Stimulated activated naive CD4-positive, alpha-beta T cell (primary cell): ENCODE measurements at places on chromosomes 16 and 17.

DNA sequence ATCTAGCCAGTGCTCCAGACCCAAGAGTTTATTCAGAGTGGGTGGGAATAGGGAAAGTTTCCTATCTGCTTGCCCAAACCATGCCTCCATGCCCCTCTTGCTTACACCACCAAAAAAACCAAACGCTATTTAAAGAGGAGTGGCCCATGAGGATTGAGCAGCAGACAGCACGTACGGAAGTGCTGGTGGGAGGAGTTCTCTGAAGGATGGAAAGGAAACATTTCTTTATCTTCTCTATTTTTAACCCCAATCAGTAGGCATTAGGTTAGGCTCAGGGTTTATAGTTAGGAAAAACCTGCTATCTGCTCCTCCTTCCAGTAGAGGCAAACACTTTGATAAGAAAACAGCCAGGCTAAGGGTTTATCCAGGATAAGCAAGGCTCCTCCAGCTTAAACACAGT, 235.3 kb downstream of the ZFHX3 start:
- no peak for DNase-seq

DNA sequence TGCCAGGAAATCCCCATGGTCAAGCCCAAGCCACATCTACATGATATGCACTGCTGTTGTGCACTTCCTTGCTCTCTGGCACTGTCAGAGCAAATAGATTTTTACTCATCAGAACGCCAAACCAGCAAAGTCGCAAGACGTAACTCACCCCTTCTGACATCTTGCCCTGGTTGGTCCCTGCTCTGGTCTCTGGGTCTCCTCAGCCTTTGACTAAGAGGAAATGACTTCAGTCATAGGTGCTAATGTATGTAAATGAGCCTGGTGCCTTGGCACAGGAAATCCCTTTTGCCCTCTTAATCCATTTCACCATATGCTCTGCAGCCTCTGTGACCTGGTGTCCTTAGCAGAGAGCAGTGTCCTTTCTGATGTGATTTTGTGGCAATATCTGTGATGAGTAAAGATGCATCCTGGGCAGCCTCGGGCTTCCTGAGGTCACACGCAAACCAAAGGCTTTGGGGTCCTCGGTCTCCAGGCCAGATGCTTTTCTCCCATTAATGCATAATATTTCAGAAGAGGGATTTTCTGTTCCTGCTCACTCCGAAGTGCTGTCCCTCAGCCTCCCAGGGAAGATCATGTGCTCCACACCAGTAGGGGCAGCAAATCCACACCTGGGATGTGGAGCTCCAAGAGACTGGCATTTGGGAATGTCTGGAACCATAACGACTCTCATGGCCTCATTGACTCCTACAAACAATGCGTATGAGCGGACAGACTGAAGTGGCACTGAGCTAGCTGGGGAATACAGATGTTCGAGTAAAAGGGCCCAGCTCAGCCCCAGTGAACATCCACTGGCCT, 66.9 kb downstream of the GP2 start:
- DNase-seq = no peak

DNA sequence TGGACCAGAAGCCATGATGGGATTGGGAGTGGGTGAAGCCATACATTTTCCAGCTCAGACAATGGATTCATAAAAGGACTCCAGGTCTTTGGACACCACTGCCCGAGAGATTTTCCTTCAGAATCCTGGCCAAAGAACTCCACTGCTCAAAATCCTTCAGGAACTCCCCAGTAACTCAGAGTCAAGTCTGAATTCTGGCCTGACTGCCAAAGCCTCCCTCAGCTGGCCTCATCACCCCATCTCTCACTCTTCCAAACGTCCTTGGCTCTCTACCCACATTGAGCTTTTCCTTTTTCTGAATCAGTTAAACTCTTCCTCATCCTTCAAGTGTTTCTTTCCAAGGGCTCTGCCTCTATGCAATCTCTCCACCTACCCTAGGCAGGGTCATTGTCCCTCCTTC, 1.2 kb upstream of the SEPTIN1 start:
- DNase-seq = no peak

DNA sequence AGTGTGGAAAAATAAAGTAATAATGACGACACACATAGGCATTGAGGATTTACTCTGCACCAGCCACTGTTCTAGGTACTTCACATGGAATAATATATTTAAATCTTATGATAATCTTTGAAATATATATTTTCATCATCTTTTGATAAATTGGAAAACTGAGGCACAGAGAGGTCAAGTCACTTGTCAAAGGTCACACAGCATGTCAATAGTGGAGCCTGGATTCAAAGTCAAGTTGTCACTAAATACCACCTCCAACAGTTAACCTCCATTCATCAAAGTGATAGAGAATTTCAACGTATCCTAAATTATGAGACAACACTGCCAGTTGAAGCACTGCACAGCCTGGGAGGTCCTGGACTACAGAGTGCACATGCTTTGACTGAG, 121.7 kb downstream of the IRX5 start:
- no peak for DNase-seq

GRCh38 chr16:70561623-70562022, 38.0 kb downstream of the SF3B3 start:
- DNase-seq = no peak

DNA sequence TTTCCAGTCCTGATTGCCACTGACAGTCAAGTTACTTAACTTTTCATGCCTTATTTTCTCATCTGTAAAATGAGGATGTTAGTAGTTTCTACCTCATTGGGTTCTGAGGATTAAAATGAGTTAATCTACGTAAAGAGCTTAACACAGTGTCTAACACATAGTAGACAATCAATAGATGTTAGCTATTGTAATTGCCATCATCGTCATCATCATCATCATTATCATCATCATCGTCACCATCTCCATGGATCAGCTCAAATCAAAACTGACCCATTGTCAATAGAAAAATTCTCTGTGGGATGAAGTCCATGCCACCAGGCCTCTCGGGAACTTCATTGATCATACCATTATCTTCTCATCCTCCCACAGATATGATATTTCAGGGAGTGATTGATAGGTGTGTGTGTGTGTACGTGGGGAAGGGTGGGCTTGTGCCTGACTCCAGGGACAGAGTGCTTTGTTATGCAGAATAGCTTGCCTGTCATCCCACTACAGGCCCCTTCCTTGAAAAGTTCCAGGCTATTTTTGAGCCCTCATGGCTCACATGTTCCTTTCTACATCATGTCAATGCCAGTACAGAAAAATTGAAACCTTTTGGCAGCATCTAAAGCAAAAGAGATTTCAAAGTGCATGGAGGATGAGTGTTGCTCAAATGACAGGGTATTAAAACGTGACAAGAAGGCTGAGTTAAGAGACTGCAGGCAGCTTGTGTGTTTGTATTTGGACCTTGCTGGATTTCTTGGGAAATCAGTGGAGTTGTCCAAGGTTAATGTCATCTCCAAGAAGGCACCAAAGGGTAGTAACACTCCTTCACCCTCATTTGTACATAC, 133.9 kb downstream of the PRKCB start:
- no peak for DNase-seq

GRCh38 chr17:78117027-78117981, 11.3 kb downstream of the TMC6 start:
- no peak for DNase-seq

DNA sequence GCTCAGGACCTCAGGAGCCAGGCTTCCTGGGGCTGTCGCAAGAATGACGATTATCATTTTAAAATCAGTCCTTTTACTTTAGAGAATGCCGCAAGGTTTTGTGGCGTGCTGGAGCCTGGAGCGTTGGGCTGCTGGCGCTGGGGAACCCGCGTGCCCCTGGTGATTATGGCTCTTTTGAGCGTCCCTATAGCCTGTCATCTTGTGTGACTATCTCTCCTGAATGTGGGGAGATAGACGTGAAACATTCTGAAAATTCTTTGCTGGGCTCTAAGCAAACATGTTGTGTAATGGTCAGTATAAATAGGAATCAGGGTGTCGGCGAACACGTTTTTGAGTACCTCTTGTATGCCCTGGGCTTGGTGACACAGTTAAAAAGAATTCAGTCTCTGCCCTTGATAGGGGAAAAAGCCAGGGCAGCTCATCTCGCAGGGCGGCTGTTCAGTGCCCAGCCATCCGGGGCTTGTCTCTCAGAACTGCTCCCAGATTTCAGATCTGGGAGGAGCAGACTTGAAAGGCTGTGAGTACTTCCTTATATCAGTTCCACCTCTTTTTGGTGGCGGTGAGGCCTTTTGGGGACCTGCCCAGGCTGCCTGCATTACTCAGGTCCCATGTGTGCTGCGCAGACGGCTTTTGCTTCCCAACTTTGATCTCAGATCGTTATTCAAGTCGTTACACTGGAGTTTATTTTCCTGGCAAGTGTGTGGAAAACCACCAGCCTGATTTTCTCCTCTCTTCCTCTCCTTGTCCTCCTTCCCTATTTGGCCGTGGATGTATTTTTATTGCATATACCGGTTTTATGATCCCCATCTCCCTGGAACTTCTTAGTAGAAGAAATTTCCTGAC, 973 bp downstream of the SLC7A6 start:
- DNase-seq = peak; percentile 62

DNA sequence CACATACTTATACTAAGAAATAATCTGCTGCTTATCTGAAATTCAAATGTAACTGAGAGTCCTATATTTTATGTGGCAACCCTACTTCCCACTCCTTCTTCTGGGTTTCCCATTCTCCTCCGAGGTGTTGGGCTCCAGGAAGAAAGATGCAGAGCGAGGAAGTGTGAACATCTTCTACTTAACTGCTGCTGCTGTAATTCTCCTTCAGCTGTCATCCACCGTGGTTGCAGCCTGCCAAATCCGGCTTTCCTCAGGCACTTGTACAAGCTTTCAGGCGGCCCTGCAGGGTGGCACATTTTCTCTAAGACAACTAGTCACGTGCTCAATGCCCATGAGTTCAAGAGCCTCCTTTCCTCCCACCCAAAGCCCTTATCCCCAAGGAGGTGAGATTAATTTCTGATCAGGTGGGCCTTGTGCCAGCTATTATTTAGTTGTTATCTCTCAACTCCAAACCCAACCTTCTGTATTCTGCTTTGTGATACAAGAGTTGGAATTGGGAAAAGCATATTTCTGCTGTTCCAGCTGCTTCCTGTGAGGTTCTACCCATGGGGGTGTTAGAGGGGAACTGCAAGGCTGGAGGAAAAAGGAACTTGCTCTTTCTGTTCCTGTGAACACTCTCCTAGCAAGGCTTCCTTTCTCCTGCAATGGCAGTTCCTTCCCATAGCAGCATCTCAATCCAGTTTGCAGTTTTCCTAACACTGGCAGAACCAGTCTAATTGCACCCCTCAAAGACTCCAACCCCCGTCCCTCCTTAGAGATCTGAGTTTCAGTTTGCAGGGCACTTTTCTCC, 67.6 kb upstream of the RBBP6 start:
- DNase-seq = no peak

DNA sequence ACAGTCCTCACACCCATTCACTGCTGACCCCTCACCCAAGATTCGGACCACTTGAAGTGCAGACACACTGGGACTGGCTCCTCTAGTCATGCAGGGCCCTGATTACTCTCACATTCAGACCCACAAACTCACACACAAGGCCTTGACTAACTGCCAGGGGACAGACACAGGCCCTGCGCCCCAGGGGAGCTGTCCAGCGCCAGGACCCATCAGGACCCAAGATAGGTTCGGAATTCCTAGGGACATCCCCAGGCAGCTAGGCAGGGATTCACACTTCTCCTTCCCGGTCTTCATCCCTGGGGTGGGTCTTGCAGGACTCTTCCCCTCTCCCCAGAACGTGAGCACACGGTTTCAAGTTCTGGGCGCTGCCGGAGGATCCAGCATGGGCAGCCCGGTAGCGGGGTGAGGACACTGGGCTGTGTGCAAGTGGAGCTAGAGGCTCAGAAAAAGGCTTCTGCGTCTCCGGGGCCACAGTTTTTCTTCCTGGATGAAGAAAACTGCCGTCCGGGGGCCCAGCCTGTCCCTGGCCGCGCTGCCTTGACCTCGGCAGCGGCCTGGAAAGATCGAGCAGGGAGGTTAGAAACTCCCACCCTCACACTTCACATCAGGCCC, 1.6 kb downstream of the SEZ6 start:
- DNase-seq = no peak

- no peak for DNase-seq
These were observed 4.3 kb upstream of the POLG2 start for GRCh38 chr17:64500862-64501765.

DNA sequence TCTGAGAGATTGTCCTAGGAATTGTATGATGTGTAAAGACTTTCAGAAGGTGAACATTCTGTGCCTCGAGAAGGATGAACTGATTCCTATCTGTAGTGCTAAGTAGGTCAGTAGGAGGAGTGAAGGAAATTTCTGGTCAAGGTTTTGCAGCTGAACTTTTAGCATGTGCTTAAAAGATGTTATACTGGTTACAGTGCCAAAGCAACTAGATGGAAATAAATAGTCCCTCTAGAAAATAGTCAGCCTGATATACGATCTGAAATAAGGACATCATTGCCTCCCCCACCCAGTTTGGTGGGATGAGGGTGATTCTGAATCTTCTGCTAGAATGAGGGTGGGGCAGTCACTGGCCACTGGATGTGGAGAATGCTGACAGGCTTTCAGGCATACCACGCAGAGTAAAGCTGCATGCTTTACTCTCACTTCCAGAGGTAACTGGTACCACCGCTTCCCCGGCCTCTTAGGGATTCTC, 57.2 kb upstream of the VPS4A start:
- DNase-seq = no peak

DNA sequence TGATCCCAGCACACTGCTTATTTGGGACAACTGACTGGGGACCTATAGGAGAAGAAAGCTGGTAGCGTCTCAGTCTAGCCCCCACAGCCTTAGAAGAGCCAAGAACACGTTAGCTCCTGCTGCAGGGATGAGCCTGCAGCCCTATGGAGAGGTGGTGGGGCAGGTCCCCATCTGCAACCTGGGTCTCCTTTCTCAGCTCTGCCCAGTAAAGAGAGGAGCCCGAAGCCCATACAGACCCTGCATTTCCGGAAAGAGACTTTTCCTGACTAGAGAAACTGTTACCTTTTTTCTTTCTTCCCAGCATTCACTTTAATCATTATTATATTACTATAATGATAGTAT, 788 bp downstream of the METTL22 start:
- no peak for DNase-seq

- DNase-seq = no peak
These were observed 9.0 kb downstream of the PIK3R5 start for GRCh38 chr17:8956465-8956902.

DNA sequence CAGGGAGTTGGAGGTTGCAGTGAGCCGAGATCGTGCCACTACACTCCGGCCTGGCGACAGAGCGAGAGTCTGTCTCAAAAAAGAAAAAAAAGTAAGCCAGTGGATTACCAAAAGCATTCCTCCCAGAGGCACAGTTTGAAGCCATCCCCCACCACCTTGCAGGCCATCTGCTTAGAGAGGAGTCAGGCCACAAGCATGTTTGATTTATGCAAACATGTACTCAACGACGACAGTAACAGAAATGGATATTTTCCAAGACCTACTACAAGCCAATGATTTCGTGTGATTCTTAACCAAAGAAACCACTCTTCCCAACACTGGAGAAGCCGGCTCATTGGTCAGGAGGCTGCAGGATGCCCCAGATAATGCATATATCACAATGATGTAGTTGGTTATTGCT, 34.8 kb downstream of the MYH13 start:
- DNase-seq = no peak

- no peak for DNase-seq
These were observed 83.2 kb downstream of the NTN1 start for GRCh38 chr17:9104370-9105041.
